Prostate gland (tissue), 2 donors: ENCODE measurements at places on chromosomes 6 and 20.

DNA sequence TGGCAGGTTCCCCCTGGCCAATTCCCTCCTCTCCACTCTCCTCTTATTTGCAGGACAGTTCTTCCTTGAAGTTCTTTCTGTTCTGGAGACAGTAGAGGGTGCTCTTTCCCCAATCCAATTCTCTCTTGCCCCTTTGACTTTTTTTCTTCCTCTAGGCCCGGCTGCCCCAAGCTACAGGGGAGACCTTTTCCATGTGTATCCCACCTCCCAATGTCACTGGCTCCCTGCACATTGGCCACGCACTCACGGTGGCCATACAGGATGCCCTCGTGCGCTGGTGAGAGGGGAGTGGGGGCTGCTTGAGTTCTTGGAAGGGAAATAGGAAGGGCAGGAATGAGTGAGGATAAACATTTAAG lies 1.5 kb downstream of the VARS2 start:
- peak; percentile 26 for DNase-seq

- DNase-seq, result no peak
Observed at GRCh38 chr6:65461121-65461520, 245.9 kb downstream of the EYS start.

DNA sequence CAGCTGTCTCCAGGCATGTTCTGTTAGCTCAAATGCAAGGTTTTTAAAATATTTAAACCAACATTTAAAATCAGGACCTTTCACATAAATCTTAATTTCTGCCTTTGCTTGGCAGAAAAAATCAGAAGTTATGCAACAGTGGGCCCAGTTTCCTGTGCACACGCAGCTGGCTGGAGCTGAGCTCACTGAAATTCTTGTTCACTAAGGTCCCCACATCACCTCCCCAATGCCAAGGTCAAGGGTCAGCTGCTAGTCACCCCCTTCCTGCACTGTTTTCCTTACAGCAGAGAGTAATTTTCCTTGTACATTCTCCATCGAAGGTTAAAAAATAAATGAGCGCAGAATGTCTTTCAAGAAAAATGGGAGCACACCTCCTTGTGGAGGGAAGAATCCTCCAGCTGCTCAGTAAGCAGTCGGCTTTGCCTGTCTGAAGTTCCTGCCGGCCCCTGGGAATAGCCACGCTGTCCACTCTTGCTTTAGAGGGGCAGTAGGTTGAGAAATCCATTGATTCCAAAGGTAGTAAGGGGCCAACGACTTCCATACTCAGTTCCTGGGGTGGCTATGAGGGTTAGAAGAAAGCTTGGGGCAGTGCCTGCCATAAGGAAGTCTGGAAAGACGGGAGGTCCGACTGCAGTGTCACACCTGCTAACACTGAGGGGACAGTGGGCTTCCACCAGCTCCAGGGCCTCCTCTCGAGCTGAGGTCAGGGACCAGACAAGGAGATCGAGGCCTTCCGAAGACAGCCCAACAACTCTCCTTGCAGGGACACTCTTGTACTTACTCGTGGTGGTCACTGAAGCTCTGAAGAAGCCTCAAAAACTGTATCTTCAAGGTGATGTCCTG lies 56.8 kb downstream of the MYH7B start:
- no peak for DNase-seq

GRCh38 chr6:141809901-141810300 lies 322.8 kb upstream of the GJE1 start:
- no peak for DNase-seq

GRCh38 chr6:10534419-10534762 lies 13.2 kb downstream of the GCNT2 start:
- no peak for DNase-seq

DNA sequence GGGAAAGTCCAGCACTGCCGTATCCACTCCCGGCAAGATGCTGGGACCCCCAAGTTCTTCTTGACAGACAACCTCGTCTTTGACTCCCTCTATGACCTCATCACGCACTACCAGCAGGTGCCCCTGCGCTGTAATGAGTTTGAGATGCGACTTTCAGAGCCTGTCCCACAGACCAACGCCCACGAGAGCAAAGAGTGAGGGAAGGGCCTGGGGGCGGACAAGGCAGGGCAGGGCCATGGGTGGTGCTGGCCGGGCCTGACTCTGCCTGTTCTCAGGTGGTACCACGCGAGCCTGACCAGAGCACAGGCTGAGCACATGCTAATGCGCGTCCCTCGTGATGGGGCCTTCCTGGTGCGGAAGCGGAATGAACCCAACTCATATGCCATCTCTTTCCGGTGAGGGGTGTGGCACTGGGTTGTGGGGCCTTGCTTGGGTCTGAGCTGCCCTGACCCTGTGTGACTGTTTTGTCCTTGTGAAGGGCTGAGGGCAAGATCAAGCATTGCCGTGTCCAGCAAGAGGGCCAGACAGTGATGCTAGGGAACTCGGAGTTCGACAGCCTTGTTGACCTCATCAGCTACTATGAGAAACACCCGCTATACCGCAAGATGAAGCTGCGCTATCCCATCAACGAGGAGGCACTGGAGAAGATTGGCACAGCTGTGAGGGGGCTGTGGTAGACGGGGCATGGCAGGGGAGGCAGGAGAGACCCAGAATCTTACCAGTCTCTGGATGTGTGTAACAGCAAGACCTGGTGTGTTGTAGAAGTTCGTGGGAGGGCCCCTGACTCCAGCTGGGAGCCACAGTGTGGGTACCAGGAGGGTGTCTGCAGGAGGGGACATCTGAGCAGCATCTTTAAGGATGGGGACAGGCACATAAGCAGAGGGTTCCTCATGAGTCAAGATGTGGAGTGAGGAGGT lies 29.1 kb downstream of the PLCG1 start:
- DNase-seq, result no peak

GRCh38 chr20:57158474-57158873 lies 108.0 kb downstream of the BMP7 start:
- DNase-seq, result no peak

- no peak for DNase-seq
Observed at GRCh38 chr20:58524814-58525213, 9.6 kb upstream of the APCDD1L start.

- DNase-seq, result no peak
Observed at GRCh38 chr6:2129182-2129621, 116.2 kb downstream of the GMDS start.

- no peak for DNase-seq
Observed at GRCh38 chr20:45104786-45105185, 3.9 kb upstream of the KCNS1 start.

DNA sequence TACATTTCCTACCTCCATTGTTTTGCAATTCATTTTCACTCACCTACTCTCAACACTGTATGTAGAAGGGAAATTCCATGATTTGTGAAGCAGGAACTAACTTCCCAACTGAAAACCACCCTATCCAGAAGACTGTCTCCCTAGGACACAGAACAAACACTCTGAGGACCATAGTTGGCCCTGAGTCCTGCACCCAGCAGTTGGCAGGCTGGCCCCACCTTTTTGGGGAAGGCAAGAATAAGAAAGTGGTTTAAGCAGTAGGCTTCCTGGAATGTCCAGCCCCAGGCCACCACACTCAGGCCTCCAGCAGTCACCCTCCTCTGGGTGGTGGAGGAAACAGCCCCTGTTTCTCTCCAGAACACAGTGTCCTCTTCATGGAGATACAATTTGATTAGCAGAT lies 258.8 kb downstream of the ARHGAP18 start:
- DNase-seq, result no peak

DNA sequence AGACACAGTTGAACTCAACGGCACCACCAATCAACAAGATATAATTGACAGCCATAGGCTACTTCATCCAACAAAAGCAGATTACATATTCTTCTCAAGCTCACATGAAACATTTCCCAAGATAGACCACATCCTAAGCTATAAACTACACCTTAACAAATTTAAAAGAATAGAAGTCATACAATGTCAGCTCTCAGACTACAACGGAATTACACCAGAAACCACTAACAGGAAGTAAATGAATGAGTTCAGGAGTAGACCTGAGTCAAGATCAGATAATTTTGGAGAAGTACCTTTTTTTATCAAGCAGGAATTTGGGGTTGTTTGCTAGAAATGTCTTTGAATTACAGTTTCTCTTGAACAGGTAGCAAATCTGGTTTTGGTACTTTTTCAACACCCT lies 237.8 kb downstream of the TBX18 start:
- DNase-seq, result no peak

GRCh38 chr6:259901-260508 lies 32.3 kb upstream of the DUSP22 start:
- DNase-seq, result no peak

GRCh38 chr6:111579816-111580215 lies 25.9 kb downstream of the TRAF3IP2 start:
- no peak for DNase-seq

- DNase-seq, result no peak
Observed at GRCh38 chr6:148999929-149000468, 253.2 kb downstream of the UST start.

GRCh38 chr20:18719426-18719825 lies 94.2 kb upstream of the SCP2D1 start:
- no peak for DNase-seq

- DNase-seq, result no peak
Observed at GRCh38 chr6:34425132-34425497, 754 bp downstream of the RPS10 start.

DNA sequence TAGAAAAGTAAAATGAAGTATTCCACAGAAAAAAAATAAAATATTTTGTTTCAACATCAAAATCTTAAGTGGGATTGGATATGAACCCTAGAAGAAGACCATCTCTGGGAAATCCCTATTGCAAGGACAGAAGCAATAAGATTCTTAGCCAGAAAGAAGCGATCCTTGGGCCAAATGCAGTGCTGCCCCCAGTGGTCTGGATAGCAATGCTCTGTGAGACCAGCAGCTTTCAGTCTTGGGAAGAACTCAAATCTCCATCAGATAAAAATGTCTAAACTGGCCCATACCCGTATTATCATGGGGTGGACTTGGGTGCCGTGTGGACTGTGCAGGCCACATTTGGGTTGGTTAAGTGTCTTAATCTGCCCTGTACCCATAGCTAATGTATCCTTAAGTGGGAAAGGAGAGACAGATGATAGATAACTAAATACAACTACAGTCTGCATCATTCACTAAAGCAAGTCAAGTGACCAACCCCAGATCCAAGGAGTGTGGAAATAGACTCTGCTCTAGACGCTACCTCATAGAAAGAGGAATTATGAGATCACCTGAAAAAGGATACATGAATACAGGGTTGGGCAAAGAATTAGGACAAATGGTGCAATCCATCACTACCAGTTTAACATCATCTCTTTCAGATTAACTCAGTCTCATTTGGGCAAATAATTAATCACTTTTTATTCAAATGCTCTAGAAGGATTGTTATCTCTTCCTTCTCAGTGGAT lies 38.9 kb upstream of the SNAP25 start:
- no peak for DNase-seq

GRCh38 chr20:56691325-56691998 lies 62.4 kb downstream of the TFAP2C start:
- no peak for DNase-seq

DNA sequence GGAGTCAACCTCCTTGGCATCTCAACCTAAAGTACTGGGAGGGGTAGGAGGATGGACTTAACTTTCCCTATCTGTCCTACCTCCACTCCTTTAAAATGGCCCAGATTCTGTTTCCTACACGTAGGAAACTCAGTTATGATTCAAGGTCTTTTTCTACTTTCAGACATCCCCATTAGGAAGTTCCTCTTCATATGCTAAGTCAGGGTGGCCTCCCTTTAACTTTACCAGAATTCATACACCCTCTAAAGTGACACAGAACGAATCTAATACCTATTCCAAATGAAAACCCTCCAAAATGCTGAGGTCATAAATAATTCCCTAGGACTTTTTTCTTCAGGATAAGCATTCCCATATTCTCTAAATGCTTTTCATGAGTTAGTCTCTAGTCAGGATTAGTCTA lies 15.6 kb downstream of the ARG1 start:
- no peak for DNase-seq

GRCh38 chr6:157953580-157954091 lies 28.0 kb upstream of the SYNJ2 start:
- DNase-seq, result no peak

GRCh38 chr20:57589728-57590484 lies 29.0 kb downstream of the PCK1 start:
- no peak for DNase-seq

DNA sequence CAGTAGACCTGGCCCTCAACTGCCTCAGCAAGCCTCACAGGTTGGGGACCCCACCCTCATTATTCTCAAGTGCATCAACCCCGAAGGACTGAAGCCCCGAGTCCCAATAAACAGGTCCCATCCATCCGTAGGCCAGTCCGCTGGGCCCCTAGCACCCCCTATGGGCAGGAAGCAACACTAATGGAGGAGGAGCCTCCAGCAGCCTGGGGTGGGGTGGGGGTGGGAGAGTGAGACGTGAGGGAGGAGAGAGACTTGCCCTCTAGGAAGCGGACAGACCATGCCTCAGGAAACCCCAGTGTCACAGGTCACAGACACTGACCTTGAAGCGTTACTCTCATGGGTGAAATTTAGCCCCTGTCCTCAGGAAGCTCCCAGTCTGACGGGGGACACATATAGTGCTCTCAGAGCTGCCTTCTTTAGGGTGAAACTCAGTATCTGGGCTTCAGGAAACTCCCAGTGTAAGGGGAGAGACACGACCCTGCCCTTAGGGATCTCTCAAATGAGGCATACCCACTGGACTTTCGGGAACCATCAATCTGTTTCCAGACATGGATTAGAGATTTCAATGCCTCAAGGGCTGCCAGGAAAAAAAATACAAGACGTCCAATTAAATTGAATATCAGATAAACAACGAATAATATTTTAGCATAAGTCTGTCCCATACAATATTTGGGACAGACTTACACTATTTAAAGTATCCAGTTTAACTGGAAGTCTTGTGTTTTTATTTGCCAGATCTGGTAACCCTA lies 125.8 kb downstream of the MRPL14 start:
- no peak for DNase-seq

GRCh38 chr20:1308067-1308701 lies 20.8 kb downstream of the SDCBP2 start:
- DNase-seq, result no peak

DNA sequence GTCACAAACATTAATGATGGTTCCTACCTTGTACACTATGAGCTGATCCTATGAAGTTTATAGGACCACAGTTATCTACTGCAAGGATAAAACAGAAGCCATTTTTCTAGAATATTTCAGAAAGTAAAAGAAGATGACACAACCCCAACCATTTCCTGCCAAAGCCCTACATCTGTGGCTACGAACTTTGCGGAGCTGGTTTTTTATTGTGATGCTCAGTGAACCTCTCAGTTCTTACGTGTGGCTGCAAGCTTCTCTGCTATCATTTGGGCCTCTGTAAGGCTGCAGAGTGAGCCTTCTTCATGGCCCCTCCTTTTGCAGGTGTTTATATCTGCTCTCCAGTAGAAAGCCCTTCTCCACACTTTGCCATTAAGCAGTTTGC lies 17.8 kb upstream of the TAGAP start:
- no peak for DNase-seq

GRCh38 chr6:153621491-153621890 lies 417.5 kb upstream of the OPRM1 start:
- DNase-seq, result no peak
